ENCODE measurements at places on chromosomes 7 and 10.

DNA sequence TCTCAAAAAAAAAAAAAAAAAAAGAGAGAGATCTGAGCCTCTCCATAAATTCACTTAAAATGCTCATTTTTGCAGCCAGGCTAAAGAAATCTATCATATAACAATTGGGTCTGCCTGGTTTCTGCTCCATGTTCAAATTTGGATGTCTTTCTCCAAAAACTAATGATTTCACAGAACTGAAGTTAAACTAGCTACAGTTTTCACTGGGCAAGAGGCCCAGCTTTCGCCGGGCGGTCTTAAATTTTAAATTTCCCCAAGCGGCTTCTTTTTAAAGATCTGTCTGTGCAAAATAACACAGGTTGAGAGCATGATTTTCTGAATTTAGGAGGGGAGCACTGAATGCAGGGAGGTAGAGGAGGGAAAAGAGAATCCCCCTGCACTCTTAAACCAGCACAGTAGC is 603.4 kb downstream of the KCNMA1 start:
- DNase-seq = no peak

DNA sequence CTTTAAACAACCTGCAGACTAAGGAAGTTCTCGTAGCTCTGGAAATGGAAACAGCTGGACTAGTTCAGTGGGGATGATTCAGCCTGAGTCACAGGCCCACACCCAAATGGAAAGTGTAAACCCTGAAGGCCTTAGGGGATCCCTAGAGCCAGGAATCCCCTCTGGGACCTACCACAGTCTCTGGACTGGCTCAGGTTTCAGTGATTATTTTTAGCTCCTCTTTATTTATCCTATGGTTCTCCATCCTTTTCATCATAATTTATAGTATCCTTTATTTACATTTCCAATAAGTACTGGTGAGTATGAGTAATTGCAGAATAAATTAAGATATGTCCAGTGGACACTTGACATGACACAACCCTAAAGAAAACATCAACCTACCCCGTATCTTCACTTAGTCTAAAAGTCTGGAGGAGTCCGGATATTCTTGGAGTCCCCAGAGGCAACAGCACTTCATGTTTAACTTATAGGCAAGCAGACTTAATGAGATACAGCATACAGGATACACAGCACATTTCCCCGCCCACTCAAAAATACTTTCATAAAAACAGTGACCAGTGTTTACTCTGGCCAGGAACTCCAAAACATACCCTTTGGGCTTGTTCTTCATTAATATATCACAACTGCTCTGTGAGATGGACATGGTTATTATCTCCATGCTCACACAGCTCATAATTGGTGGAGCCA is 28.4 kb upstream of the SEMA3E start:
- no peak for DNase-seq

DNA sequence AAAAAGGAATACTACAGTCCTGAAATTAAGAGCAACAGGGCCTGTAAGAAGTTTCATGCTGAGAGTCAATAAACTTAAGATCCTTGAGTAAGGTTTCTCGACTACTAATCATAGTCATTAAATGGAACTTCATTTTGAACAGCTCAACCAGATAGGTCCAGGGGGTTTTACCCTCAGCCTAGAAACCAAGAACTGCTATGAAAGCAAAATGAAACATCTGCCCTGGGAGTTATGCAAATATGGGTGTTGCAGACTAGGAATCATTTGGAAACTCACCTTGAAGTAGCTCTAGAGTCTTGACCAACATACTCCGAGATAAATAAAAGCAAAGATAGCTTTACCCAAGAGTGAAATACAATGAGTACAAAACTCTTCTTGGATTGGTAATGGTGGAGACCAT is 128.0 kb downstream of the HGF start:
- no peak for DNase-seq

- DNase-seq = no peak
Measured at GRCh38 chr7:90081621-90082020, 72.6 kb upstream of the STEAP1 start.

DNA sequence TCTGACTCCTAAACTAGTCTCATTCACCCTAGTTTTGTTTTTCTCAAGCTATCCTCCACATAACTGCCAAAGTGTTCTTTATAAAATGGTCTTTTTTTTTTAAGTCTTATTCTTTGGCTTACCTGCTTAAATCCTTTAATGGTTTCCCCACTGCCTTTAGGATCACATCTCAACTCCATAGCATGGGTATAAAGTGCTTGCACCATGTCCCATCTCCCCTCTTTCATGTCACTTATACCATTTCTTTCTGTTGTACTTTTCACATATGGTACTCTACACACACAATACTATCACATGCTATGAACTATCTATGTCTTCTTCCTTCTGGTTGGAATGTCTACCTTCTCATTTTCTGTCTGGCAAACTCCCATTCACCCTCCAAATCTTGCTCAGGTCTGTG is 5.1 kb downstream of the MTPAP start:
- DNase-seq = no peak

GRCh38 chr10:121696854-121697253 is 98.6 kb upstream of the FGFR2 start:
- no peak for DNase-seq

DNA sequence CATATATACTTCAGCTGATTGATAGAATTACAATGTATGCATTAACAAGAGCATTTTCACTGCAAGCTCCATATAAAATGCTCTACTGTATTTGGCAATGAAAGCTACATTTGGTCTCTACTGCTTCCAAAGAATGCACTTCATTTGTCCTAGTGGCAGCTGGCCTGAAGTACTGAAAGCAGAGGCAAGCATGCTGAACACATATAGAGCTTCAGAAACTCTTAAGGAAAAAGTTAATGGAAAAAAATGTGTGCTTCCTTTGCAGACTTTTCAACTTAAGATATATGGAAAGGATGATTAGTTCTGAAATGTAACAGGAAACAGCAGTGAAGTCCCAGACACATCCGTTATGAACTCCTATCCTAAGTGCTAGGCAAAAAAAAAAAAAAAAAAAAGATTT is 537.1 kb upstream of the POM121L12 start:
- no peak for DNase-seq

GRCh38 chr7:101308245-101309085 is 13.1 kb downstream of the IFT22 start:
- no peak for DNase-seq

GRCh38 chr10:29642990-29643389 is 8.2 kb upstream of the SVIL start:
- no peak for DNase-seq

DNA sequence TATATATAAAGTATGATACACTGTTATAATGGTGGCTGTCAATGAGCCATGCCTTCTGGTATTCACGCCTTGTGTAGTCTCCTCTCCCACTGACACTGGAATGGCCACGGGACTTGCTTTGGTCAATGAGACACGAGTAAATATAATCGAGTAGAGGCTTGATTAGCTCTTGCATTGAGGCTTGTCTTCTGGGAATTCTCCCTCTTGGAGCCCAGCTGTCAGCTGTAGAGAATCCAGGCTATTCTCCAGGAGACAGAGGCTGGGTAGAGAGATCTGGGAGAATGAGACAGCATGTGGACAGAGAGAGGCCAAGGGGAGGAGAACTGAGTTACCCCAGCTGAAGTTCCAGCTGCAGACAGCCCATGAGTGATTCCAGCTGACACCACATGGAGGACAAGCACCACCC is 25.2 kb upstream of the PLCE1 start:
- DNase-seq = no peak

DNA sequence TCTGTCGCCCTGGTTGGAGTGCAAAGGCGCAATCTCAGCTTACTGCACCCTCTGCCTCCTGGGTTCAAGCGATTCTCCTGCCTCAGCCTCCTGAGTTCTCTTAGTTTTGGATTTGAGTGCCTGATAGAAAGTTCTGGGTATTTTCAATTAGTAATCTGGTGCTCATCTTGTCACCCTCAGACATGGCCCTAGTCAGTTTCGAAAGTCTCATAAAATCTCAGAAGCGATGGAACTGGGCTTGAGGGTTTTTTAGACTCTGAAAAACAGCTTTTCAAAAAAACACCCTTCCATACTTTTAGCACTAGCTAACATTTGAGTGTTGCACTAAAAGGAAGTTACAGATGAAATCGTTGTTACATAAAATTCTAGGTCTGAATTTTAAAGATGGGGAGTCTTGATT is 9.4 kb upstream of the PIP4K2A start:
- DNase-seq = no peak

GRCh38 chr10:48901319-48901718 is 38.3 kb downstream of the LRRC18 start:
- DNase-seq = no peak

DNA sequence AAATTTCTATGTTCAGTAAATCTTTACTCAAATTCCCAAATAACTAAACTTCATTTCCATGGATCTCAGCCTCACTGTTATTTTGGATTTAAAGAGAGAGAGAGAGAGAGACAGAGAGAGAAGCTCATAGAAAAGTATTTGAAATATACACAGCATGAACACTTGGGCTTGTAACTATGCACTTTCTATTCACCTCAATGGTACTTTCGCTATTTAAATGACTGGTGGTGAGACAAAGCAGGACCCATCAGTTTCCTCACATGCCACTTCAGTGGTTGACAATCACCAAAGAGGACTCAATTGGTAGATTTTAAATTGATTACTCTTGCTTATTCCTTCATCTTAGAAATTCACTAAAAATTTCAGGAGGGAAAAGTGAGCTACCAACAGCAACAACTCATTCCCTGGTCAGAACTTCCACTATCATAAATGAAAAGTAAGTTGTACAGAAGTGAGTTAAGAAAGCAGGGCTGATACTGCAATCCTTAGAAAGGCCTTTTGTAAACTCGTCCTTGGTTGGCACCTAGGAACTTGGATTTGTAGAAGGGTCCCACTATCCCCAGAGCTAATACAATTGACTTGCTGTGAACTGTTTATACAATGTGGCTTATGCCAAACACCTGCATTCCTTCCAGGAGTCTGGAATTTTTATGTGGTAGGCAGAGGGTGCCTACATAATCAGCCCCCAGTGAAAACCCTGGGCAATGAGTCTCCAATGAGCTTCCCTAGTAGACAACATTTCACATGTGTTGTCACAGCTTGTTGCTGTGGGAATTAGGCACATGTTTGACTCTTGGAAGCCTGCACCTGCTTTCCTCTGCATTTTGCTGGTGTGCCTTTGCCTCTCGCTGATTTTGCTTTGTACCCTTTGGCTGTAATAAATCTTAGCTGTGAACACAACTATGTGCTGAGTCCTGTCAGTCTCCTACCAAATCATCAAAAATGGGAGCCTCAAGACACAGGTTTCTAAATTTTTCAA is 10.8 kb downstream of the ERLIN1 start:
- no peak for DNase-seq

GRCh38 chr10:94361171-94361794 is 1.5 kb downstream of the NOC3L start:
- DNase-seq = no peak

DNA sequence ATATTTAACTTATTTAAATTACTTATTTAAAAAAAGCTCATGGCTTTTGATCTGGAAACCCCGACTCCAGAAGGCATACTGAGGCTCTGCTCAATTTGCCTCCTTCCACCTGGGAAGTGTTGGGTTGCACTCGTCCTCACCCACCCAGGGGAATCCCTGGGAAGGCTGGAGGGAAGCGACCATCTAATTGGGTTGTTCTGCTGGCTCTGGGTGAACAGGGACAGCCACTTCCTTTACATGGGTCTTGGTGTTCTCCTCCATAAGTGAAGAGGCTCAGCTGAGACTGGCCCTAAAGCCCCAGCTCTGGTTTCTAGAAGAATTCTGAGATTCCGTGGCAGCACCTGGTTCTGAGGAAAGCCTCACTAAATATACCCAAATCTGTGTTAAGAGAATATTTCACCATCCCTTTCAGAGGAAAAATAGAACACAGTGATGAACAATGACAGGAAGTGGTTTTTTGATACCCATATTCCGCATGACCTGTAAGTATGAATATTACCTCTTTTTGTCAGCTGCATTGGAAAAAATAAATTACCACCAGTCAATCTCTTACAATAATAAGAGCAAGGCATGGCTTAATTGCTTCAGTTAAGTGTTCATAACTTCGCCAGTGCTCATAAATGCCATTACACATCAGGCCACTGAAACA is 131.1 kb upstream of the SHH start:
- no peak for DNase-seq

GRCh38 chr10:105025092-105025491 is 384.0 kb downstream of the SORCS3 start:
- DNase-seq = no peak

- DNase-seq = no peak
Measured at GRCh38 chr10:124193309-124193696, 99.9 kb upstream of the CHST15 start.

- DNase-seq = no peak
Measured at GRCh38 chr7:155336812-155337602, 39.3 kb downstream of the INSIG1 start.

DNA sequence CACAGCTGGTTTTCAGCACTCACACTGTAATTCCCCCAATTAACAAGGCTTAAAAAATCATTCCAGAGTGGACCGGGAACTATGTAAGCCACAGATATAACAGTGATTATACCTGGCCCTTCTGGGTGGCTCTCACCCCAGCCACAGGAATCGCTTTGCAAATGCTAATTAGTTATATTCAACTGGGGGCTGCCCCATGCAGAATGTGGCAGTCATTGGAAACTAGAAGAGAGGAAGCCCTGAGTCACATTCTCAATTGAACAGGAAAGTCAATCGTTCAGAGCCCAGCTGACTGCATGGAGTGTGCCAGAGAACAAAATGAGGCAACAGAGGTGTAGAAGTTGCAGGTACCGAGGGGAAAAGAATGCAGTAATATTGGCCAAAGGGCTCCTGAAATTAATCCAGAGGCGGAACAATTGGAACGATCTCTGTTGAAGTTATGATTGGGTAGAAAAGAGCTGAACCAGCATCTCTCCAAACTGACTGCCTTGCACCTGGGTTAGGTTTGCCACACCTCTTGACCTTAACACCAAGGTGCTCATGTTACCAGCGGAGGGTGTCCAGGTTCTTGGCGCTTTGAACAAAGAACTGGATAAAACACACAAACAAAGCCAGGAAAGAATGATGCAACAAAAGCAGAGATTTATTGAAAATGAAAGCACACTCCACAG is 909.7 kb upstream of the AUTS2 start:
- DNase-seq = no peak

DNA sequence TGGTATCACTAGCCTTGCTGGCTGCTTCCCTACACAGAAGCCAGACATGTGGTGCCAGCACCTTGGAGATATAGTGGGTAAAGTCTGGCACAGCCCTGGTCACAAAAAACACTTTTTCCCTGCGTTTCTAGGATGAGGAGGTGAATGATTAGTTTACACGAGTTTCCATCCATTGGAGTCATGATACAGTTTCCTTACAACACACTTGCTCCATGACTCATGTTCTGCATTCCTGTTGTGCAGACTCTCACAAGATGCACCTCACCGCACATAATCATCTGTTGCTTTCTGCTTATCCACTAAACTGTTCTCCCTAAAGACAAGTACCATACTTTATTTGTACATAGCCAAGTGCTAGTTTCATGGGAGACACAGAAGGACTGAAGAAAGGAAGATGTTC is 747.1 kb upstream of the GALNT17 start:
- DNase-seq = no peak

- DNase-seq = peak; percentile 25
Measured at GRCh38 chr7:18508443-18509427, 13.2 kb downstream of the HDAC9 start.

All from CD14-positive monocyte (primary cell).